ENCODE measurements at places on chromosomes 3 and 15.

GRCh38 chr3:99895703-99896441 is 78.2 kb downstream of the CMSS1 start:
- peak; percentile 92 for DNase-seq

DNA sequence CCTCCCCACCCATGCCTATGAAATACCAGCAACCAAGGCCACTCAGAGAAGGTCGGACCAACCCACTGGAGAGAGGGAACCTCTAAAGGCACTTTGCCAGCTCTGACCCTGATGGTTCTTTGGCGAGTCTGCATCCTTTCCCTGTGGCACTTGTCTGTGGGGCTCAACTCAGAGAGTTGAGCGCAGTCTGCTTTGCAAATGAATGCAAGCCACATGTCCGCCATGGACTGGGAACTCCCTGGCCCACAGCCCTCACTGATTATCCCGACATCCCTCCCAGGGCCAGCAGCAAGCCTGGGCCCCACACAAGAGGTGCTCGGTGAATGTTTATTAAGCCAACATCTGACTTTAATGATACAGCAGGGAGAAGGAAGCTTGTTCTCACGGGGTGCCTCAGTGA is 55.5 kb upstream of the HES1 start:
- no peak for DNase-seq

DNA sequence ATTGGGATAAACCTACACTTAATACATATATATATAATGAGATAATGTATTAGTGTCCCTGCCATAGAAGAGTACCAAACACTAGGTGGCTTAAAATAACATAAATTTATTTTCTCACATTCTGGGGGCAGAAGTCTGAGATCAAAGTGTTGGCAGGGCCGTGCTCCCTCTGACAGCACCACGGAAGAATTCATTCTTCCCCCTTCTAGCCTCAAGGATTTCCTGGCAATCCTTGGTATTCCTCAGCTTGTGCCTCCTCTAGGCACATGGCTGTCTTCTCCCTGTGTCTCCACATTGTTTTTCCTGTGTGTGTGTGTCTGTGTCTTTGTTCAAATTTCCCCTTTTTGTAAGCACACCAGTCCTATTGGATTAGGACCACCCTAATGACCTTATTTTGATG is 115.2 kb upstream of the AGBL1 start:
- no peak for DNase-seq

DNA sequence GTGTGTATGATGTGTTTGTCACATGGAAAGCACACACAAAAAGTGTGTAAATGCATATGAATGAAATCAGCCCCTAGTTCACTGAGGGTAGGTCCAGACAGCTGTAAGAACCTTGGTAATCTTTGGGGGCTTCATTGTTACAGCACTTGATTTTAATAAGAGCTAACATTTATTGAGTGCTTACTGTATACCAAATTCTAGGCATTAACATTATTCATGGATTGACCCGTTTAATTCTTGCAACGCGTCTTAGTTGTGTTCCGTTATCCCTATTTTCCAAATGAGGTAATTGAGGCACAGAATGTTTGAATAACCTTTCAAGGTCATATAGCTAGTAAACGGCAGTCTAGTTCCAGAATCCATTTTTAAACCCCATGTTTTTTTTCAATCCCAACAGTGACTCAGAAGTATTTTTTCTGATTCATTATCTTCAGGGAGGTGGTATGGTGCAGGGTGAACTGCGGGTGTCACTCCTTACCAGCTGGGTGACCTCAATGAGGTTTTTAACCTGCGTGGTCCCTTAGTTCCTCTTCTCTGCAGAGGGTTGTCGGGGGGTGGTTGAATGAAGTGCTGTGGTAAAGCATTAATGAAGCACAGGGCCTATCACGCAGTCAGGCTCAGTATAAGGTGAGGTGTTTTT is 14.2 kb downstream of the RAB8B start:
- DNase-seq, result peak; percentile 52

- DNase-seq, result no peak
These were observed 5.7 kb downstream of the SLC28A1 start for GRCh38 chr15:84889991-84890669.

DNA sequence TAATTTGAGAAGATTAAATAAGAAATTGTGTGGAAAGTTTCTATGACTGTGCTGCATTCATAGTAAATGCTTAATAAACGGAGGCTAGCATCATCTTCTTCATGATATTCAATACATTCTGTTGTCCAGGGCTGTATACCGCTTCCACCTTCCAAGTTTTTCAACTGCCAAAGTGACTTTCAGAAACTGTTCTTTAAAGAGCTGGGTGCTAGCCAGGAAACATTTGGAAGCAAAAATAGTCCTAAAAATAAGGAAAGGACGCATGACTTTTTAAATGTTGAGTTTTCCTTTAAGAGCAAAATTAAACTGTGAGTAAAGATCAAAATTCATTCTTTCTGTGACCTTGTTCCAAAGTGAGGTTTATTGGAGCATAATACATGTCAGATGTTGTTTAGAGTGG is 9.4 kb upstream of the ERC2 start:
- DNase-seq, result no peak

DNA sequence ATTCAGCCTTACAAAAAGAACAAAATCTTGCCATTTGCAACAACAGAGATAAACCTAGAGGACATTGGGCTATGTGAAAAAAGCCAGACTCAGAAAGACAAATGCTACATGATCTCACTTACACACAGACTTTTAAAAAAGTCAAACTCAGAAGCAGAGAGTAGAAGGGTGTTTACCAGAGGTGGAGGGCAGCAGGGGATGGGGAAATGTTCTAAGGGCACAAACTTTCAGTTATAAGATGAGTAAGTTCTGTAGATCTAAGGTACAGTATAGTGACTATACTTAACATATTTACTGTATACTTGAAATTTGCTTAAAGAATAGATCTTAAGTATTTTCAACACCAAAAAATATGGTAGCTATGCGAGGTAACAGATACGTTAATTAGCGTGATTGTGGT is 3.0 kb downstream of the MYEF2 start:
- no peak for DNase-seq

DNA sequence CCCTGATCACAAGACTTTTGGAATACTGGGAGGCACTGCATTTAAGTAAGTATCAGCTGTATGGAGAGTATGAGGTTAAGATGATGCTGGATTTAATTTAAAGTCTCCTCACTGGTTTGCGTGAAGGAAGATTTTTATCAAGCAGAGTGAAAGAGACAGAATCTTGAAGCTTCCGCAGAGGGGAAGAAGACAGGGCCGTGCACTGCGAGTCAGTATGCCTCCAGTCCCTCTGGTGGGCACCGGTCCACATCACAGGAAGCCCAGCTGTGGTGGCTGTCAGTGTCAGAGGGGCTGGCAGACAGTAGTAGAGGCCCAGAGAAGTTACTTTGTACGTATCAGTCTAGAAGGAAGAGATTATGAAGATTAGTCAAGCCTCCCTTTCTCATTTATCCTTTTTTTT is 379.0 kb upstream of the TPRG1 start:
- no peak for DNase-seq

DNA sequence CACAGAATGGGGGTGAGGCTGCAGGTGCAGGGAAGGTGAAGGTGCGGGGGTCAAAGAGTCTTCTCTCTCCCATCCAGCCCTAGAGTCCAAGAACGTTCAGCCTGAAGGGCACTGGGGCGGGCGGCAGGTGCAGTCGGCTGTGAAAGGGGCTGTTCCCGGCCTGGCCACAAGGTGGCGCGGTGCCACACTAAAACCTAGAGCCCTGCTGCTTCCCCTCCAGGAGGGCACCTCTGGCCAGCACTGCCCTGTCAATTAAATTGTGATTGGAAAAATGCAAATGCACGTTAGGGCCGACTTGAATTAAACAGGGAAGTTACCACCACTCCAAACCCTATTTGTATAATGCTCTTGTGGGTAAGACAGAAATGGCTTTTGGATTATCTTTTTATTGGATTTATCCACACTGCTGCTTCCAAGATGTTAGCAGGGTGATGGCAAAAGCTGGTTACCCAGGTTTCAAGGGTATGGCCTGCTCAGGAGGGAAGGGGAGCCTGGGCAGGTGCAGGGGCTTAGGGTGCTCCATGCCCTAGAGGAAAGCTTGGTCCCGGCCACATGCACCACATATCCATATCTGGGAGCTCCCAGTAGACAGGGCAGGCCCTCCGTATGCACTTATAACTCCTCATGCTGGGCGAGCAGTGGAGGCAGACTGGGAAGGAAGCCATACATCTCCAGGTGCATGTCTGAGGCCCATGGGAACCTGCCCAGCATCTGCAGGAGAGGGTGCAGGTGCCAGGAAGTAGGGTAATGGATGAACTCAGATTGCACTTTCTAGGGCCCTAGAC is 119.8 kb downstream of the ADCY5 start:
- DNase-seq, result peak; percentile 67

DNA sequence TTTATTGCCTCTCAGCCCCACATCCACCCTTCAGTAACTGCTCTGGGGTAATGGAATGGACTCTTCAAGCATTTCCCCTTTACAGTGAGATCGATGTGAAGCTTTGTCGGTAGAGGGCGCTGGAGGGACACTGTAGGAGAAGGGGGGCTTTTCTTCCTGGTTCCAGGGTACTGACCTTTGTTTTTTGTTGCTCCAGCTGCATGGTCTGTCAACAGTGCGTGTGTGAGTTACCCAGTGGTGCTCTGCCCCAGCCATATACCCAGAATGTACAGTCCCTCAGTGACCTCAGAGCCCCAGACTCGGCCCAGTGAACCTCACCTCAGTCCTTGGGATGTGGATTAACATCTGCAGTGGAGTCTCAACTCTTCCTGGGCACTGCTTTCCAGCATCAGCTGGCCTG is 180.3 kb upstream of the TSC22D2 start:
- DNase-seq, result peak; percentile 79

DNA sequence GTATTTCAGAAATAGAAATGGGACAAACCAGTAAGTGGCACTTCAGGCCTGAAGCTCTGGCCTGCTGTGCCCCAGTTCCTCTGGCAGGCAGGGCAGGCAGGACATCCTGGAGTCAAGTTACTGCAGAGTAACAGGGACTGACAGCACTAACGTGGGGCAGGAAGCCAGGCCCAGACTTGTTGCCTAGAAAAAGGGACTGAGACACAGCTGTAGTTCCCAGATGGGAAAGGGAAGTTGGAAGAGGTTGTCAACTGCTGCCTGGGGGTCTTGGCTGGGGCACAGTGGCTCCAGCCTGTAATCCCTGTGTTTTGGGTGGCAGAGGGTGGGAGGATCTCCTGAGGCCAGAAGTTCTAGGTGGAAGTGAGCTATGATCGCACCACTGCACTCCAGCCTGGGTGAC is 171.9 kb downstream of the FMN1 start:
- DNase-seq, result peak; percentile 54

DNA sequence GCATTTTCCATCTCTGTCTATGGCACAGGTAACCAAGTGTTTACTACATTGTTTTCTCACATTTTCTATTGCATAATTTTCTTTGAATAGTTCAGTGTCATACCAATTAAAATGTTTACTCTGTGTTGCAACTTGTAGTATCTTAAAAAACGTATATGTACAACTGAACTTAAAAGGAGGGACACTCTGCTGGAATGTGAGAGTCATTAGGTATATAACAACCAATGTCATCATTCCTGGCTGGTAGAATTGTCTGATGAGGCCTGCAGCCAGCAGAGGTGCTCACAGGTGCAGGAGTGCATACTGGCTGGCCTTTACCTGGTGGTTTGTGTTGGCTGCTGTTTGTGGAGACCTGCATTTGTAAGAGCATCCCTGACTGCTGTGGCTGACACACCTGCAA is 19.1 kb upstream of the RARRES1 start:
- no peak for DNase-seq

DNA sequence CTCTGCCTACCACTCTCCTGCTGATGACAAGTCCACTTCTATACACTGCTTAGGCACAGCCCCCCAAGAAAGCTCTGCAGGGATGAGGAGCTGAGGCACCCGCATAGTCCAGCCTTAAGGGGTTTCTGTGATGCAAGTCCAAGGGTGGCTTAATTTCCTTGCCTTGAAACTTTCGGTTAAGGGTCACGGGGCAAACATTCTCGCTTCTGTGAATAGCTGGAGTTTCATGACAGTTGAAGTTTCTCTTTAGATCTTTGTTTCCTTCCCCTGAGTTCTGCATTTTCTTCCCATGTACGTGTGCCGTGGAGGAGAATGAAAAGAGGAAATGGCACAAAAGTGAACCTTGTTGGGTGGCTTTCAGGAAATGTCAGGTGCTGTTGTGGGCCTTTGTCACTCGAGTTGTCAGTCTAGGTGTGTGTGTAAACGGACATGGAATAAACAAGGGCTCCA is 7.0 kb downstream of the GPR160 start:
- no peak for DNase-seq

DNA sequence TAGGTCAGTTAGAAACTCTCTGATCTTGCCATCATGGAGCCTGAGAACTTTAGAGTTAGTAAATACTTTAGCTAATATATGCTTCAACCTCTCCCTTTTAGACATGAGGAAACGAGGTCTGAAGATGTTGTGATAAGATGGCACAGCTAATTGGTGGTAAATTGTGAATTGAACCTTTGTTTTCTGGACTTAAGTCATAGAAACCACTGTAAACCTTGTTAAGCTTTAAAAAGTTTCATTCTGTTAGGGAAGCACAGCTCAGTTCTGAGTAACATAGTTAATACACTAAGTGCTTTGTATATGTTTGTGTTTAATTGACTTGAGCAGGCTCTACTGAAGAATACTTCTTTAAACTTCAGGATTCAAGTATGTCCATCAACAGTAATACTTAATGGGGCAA is 108.6 kb downstream of the AKAP13 start:
- DNase-seq, result no peak

DNA sequence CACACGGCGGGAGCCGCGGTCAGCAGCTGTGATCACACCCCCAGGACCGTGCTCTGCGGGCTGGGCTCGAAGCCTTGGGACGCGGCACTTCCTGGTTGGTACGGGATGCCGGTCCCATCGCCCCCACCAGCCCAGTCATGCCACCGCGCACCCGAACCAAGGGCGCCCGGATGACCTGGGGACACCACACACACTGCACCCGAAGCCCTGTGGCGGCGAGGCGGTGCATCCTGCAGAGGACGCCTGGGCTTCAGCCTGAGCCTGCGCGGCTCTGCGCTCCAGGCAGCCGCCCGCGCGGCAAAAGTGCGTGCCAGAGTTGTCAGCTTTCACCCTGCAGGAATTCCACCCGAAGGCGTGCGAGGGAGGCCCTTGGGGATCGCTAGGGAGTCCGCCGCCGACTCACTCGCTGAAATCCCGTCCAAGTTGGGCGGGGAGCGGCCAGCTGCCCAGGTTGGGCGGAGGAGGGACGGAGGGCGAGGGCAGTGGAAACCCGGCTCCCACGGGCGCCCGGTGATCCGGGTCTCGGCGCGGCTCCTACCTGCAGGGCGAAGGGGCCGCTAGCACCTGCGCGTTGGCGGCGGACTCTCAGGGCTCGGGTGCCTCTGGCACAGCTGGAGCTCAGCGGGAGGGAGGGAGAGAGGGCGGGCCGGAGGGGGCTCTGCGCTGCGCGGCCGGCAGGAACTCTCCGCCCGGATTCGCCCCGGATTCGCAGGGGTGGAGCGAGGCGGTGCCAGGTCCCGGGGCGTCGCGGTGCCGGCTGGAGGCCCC is at the start of gene PLD1:
PLD1 (minus strand) TSS at position 623 of the 768 bp plus-strand sequence. CDS start 72,432 bp downstream, outside the sequence.
- peak; percentile 97 for DNase-seq

DNA sequence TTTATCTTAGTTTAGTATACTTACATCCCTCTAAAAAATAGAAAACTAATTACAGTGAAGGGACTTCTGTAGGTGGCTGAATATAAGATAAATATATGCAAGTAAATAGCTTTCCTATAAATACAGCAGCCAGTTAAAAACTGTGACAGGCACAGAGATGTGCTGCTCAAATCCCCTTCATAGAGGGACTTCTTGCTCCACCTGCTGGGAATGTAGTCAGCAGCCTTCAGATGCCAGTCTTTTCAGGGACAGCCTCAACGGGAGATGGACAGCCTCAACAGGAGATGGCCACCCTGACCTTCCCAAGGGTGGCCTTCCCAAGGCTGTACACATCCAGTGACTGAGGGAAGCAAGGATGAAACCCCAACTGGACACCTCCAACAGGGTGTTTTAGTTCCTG is 15.7 kb upstream of the PRR23E start:
- peak; percentile 8 for DNase-seq

All from cardiac fibroblast (primary cell).